OCI-LY7 (cell line): ENCODE measurements at places on chromosomes 3 and 15.

GRCh38 chr3:147812186-147812911 lies 403.2 kb downstream of the ZIC1 start:
- no peak for DNase-seq

DNA sequence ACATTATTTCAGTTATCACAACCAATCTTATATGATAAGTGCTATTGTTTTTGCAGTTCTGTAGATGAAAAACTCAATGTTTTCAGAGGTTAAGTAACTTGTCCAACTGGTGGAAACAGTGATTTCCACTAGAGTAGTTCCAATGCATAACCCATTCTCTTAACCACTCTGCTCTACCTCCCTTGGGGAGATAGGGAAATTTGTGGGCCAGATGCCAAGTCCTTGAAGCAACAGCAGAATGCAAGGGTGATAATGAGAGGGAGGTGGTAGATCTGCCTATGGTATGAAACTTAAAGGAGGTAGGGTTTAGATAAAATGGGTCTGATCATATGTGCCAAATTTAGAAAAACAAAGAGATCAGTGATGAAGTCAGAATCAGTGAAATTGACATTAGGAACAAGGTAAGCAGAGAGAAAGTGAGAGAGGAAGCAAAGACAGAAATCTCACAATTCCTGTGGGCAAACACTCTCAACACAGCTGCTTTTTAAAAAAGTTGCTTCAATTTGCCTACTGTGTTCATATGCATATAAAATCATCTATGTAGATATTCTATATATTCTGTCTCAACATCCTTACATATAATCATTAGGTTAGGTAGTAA lies 50.5 kb upstream of the UBP1 start:
- peak; percentile 2 for DNase-seq

- peak; percentile 95 for DNase-seq
These were observed at the start of gene HSPBAP1 for GRCh38 chr3:122793568-122794416. HSPBAP1 (minus strand) TSS chr3:122793831; CDS start chr3:122793680, 151 bp downstream.

DNA sequence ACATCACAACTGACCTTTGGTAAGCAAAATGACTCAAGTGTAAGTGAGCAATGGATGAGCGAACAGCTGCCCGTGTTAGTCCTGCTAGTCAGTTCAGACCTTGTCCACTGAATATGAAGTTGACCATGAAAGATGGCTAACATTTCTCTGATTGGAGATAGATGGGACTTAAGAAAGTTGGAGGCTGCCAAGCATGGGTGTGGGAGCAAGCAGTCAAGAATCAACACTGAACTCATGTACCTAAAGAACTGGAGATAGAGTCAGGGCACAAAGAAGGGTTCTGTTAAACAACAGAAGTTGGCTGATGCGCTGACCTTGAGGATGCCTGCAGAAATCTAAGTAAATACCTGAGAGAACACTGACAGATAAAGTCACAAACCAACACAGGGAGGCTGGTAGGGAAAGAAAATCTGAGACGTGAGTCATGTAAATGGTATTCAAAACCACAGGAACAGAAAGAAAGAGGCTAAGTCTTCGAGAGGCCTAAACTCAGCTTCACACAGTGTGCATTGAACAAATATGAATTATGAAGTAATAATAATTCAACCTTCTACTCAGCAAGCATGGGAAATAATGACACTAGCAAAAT lies 30.7 kb upstream of the ANPEP start:
- no peak for DNase-seq

DNA sequence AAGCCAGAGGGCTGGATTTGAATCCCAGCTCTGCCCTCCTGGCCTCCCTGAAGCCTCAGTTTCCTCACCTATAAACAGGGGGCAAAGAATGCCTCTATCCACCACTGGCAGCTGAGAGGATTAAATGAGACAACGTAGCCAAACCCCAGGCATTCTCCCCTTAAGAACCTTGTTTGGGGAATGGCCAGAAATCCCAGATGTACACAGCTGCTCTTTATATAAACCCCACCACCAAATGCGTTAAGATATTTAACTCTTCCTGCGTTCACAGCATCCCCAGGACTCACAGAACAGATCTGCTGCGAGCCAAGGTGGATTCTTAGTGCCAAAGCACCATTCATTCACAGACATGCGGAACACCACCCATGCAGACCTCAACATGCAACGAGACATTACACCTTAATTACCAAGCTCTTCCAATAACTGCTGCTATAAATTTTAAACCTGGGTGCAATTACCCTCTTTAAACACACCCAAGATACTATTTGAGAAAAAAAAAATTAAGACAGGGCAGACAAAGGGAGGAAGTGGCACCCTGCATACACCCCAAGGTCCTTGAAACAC lies 5.2 kb downstream of the TLE3 start:
- DNase-seq, result no peak

GRCh38 chr3:11581237-11582190 lies 62.2 kb downstream of the VGLL4 start:
- DNase-seq, result no peak

DNA sequence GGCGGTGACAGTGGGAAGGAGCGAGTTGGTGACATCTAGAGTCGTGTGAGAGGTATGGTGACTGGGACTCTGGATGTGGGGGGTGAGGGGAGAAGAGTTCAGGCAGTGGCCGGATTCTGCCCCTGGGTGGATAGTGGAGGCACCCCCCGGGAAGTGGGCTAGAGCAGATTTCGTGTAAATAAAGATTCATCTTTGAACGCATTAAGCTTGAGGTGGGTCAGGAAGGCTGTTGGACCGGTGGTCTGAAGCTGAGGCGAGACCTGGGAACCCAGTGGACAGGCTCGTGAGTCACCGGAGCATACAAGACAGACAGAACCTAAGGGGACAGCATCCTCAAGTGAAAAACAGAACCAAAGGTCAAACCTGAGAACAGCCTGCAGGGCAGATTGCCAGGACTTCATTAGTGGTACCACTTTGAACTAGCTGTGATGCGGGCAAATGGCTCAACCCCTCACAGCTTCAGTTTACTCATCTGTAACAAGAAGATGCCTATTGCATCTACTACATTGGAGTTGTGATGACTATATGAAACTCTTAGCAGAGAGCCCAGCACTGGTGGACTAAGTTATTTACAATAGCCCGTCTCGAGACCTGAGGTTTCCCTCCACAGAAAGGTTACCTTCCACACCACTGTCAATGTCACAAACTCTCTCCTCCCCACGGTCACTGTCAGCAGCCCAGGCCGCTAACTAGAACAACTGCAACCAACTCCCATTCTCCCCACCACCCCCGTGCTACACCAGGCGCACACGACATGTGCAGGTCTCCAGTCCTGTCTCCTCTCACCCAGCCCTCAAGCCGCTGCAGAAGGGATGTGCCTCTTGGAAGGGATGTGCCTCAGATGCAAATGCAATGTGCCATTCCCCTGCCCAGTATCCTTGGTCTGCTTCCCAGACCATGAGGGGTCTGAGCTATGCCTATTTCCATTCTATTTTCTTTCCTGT lies 901 bp upstream of the CLN6 start:
- peak; percentile 37 for DNase-seq

- no peak for DNase-seq
These were observed at the start of gene TRAT1 for GRCh38 chr3:108822123-108822897. TRAT1 (plus strand) TSS chr3:108822786; CDS start chr3:108822928, 142 bp downstream.

DNA sequence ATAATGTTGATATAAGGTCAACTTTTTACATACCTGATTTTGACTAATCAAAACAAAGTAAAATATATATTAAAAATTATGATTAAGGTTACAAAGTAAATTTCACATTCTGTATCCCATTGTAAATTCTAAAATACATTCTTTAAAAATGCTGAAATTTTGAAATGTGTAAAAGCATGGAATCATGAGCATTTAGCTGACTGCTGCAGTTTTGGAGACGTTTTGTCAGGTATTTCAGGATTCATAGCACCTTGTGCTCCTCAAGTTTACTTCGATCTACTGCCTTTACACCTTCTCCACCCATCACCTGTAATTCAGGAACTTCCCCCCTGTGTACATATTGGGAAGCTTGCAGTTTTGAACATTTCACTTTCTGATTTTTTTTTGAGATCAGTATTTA lies 71.0 kb downstream of the ARHGEF26 start:
- no peak for DNase-seq
